ENCODE measurements at places on chromosomes 5 and 9.

DNA sequence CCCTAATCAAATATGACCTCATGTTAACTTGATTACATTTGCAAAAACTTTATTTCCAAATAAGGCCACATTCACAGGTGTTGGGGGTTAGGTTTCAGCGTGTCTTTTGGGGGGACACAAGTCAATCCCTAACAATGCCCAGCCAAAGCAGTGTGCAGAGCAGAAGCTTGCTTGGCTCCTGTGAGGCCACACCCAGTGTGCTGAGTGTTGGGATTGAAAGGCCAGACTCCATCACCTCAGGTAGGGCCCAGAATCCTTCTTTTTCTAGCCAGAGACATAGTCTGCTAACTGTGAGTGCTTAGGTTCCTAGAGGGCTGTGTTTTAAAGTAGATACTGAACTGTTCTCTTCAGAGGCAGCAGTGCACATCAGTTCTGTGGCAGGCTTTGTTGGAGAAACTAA lies 27.9 kb downstream of the KDM4C start:
- DNase-seq: no peak

GRCh38 chr9:98193336-98193944 lies 1.0 kb upstream of the CORO2A start:
- DNase-seq: no peak

DNA sequence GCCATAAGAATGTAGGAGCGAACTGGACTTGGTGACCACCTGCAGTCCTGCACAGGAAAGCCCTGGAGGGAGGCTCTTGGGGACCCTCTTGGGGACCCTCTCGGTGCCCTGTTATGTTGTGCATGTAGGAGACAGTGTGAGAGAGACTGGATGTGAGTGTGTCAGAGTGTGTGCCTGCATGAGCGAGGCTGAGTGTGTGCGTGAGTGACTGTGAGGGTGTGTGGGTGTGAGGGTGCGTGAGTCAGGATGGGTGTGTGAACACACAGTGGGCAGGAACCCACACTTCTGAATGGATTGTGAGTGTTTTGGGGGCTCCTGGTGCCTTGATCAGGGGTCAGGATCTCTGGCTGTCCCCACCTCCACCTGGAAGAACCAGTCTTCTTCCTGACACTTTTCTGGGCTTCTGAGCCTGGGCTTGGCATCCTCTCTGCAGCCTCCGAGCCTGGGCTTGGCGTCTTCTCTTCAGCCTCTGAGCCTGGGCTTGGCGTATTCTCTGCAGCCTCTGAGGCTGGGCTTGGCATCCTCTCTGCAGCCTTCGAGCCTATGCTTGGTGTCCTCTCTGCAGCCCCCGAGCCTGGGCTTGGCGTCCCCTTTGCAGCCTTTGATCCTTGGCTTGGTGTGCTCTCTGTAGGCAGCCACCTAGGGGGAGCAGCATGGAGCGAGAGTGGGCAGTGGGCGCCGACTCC lies 25.6 kb upstream of the ANKRD33B start:
- no peak for DNase-seq

DNA sequence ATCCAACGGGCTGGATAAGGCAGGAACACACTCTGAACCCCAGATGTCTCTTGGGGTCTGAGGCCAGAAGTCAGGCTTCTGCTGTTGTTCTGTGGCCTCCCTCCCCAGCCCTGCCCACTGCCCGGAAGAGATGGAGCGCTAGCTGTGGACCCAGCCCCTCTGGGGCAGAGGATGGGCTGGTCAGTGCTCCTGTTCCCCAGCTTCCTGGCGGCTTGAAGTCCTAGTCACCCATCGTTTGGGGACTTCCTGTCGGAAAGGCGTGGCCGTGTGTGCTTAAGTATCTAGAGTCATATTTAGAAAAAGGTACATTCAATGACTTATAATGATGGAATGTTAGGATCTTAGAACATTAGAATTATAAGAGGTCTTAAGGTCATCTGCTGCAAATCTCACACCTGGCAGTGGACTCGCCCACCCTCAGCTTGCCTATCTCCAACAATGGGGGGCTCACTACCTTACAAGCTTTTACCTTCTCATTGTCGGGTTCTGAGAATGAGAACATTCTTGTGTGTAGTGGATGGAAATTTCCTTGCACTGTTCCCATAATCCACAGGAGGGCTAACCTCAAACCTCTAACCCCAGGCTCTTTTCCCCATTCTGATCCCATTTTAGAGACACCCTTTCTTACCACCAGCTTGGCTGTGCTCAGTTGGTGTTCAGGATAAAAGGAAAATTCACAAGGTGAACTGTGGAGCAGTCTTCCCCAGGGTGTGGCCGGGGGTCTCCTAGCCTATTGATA lies 13.4 kb upstream of the AIF1L start:
- no peak for DNase-seq

DNA sequence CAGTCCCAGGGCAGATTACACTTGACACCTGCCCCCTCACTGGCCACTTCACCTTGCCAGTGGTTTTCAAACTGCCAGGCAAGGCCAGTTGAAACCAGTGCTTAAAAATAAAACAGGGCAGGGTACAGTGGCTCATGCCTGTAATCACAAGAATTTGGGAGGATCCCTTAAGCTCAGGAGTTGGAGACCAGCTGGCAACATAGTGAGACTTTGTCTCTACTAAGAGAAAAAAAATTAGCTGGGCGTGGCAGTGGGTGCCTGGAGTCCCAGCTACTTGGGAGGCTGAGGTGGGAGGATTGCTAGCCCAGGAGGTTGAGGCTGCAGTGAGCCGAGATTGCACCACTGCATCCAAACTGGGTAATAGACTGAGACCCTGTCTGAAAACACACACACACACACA lies 58.1 kb downstream of the ROPN1L start:
- no peak for DNase-seq

DNA sequence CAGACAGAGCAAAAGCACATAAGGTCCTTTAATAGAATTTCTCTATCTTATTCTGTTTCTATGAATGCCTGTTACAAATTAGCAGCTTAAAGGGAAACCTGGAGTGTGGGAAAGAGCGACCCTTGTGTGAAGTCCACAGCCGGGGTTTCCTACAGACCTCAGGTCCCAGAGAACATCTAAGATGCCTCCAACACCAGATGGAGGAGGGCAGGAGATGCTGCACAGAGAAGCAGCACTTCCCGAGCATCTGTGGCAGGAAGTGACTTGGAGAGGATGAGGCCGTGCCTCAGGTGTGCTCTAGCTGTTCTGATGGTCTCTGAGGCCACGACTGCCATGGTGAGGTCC lies 26.8 kb downstream of the IRF1 start:
- no peak for DNase-seq

Data from CD4-positive, alpha-beta T cell treated with Interleukin-6 at 100 ng/mL for 8 hours (primary cell).